ENCODE measurements at places on chromosomes 1 and 21. TPM values are rescaled to one million over a fixed set of nuclear protein-coding genes. Genes with fewer than 3 reads are reported as not detected.

FAM78B gene
- total RNA-seq, result 0.29 TPM

ATAD3C gene
- total RNA-seq, result 3.4 TPM

SYCP1 gene
- not detected for total RNA-seq

PCAT6 gene
- total RNA-seq, result 0.86 TPM

SH2D1B gene
- not detected for total RNA-seq

PROK1 gene
- not detected for total RNA-seq

SAMSN1 gene
- total RNA-seq, result not detected

S100A7A gene
- not detected for total RNA-seq

CLCA1 gene
- total RNA-seq, result not detected

SPRR4 gene
- not detected for total RNA-seq

OR2L13 gene
- total RNA-seq, result not detected

EPHA8 gene
- total RNA-seq, result not detected

FAM177B gene
- total RNA-seq, result not detected

OR2T5 gene
- total RNA-seq, result not detected

KDF1 gene
- 0.58 TPM for total RNA-seq

C1orf74 gene
- total RNA-seq, result 3.0 TPM

TFF3 gene
- not detected for total RNA-seq

LCE2D gene
- total RNA-seq, result not detected

DAB1 gene
- total RNA-seq, result not detected

SLC25A34 gene
- total RNA-seq, result not detected

SSR2 gene
- total RNA-seq, result 633 TPM

OSCP1 gene
- total RNA-seq, result 19.6 TPM

ANKRD65 gene
- 6.6 TPM for total RNA-seq

RIPPLY3 gene
- total RNA-seq, result 0.29 TPM

ABCA4 gene
- under 0.01 TPM for total RNA-seq

SPRR1A gene
- total RNA-seq, result not detected

LAMC2 gene
- total RNA-seq, result 1.6 TPM

HSD3B1 gene
- total RNA-seq, result not detected

SMCP gene
- not detected for total RNA-seq

GBP3 gene
- total RNA-seq, result 33.8 TPM

SLFNL1 gene
- total RNA-seq, result not detected

MYOG gene
- not detected for total RNA-seq

C8B gene
- not detected for total RNA-seq

CA6 gene
- total RNA-seq, result not detected

MXRA8 gene
- 384 TPM for total RNA-seq

DNAJC11 gene
- 27.6 TPM for total RNA-seq

CFHR1 gene
- 0.29 TPM for total RNA-seq

COL8A2 gene
- 6.2 TPM for total RNA-seq

HAX1 gene
- 163 TPM for total RNA-seq

PDC gene
- not detected for total RNA-seq

NGF gene
- not detected for total RNA-seq

VAV3 gene
- total RNA-seq, result not detected

FAM151A gene
- total RNA-seq, result not detected

NEGR1 gene
- 4.0 TPM for total RNA-seq

PODN gene
- 1.4 TPM for total RNA-seq

PALMD gene
- 0.29 TPM for total RNA-seq

CLEC20A gene
- 1.4 TPM for total RNA-seq

CHI3L1 gene
- 1.4 TPM for total RNA-seq

VCAM1 gene
- 205 TPM for total RNA-seq

SYT11 gene
- 19.3 TPM for total RNA-seq

TCHHL1 gene
- not detected for total RNA-seq

GPR157 gene
- total RNA-seq, result 4.6 TPM

AGO1 gene
- total RNA-seq, result 16.5 TPM

INAVA gene
- not detected for total RNA-seq

STIL gene
- total RNA-seq, result 14.7 TPM

TMCO4 gene
- total RNA-seq, result 15.1 TPM

All from myometrial cell (primary cell).